ENCODE measurements at places on chromosomes 7 and 10.

DNA sequence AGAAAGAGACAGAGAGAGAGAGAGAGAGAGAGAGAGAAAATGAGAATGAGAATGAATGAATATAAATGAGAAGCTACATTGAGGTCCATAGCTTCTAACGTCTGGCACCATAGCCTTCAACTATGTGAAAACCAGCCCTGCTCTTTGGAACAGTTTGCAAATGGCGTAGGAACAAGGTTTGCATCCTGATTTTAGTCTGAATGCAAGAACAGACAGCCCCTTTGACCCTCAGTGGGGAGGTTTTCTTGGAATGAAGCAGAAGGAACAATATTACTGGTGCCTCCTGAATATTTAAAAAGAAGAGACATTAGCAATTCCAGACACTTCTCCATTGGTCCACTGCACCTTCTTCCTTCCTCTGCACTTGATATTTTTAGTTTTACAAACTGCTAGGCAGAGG, 23.0 kb downstream of the LHPP start:
- H3K36me3 ChIP-seq: peaks cover 4% of the 10 kb centered on the region
- H3K4me1 ChIP-seq: peaks cover 42% of the 10 kb centered on the region
- no peak overlapping the region for H3K27ac ChIP-seq
- DNase-seq: peak; percentile 59
- H3K27me3 ChIP-seq: no peaks in the 10 kb centered on the region

GRCh38 chr10:82256275-82256674, 381.3 kb downstream of the NRG3 start:
- H3K27me3 ChIP-seq: no peaks in the 10 kb centered on the region
- H3K4me1 ChIP-seq: peaks cover 4% of the 10 kb centered on the region
- no peaks in the 10 kb centered on the region for H3K36me3 ChIP-seq

GRCh38 chr7:140284062-140284461, 107.3 kb upstream of the KDM7A start:
- H3K4me3 ChIP-seq: no peak overlapping the region
- no peaks in the 10 kb centered on the region for H3K4me1 ChIP-seq
- no peaks in the 10 kb centered on the region for H3K36me3 ChIP-seq
- DNase-seq: no peak
- H3K27me3 ChIP-seq: no peaks in the 10 kb centered on the region

DNA sequence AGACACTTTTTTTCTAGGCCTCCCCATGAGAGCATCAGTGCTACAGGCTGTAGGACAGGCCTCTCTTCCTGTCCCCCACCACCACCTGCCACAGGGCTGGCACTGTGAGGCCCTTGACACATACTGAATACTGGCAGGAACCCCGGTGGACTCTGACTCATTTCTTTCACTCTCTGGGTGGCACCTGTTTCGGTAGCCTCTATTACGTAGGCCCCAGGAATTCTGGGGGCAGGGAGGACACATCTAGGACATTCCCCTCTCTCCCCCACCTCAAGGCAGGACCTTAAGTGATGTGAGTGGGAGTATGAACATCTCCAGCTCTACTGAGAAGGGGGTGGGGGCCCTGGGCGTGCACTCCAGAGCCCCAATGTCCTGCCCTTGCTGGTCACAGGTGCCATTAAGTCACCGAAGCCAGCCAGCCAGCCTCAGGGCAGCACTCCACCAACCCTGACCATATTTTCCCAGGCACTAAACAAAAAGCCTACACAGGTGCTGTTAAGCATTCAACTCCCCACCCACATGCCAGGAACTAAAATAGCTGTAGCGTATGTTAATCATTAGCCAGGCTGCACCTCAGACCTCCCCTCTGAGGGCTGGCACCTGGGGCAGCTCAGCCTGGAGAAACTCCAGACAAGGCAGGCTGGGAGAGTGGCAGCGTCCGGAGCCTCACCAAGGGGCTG, 8.9 kb downstream of the ANXA11 start:
- H3K36me3 ChIP-seq: no peaks in the 10 kb centered on the region
- H3K4me3 ChIP-seq: no peak overlapping the region
- no peaks in the 10 kb centered on the region for H3K4me1 ChIP-seq

DNA sequence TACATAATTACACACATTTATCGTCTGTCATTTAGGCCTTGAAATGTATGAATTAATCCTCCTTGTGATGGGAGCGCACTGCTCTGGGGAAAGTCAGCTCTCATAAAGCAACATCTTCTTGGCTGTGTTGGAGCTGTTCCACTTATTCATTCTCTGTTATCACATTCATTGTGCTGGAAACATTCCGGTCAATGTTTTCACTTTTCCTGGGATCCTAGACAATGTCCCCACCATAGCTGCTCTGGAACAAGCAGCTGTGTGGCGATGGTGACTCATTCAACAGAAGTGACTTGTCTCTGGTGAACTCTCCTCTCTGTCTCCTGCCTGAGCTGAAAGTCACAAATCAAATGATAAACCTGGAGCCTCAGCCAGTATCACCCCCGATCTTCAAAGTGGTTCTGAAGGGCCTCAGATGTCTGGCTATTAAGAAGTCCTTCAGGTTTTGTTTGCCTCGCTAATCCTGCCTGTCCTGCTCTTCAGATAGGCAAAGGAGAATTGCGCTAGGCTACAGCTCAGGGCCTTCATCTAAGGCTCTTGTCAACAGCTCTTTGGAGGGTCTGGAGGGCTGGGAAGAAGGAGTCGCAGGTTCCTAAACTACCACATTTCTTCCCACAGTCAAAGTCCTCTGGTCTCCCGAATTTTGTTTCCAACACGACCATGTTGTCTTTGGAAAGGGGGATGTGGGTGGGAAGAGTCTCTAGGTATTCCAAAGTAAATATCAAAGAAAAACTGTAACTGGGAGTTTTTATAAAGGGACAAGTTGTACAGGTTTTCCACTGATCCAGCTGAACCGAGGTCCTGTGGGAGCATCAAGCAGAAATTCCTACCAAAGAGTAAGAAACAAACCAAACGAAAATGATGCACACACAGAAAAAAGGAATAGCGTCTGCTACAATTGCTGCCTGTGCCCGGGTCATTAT, 29.3 kb downstream of the KLF6 start:
- H3K4me1 ChIP-seq: peaks cover 3% of the 10 kb centered on the region
- DNase-seq: peak; percentile 54
- H3K4me3 ChIP-seq: no peak overlapping the region
- no peaks in the 10 kb centered on the region for H3K36me3 ChIP-seq

- no peak overlapping the region for H3K4me3 ChIP-seq
- no peak for DNase-seq
- H3K27ac ChIP-seq: no peak overlapping the region
- H3K4me1 ChIP-seq: no peaks in the 10 kb centered on the region
- H3K27me3 ChIP-seq: no peaks in the 10 kb centered on the region
- H3K36me3 ChIP-seq: no peaks in the 10 kb centered on the region
Observed at GRCh38 chr10:53918755-53919154, 882.3 kb downstream of the PCDH15 start.

DNA sequence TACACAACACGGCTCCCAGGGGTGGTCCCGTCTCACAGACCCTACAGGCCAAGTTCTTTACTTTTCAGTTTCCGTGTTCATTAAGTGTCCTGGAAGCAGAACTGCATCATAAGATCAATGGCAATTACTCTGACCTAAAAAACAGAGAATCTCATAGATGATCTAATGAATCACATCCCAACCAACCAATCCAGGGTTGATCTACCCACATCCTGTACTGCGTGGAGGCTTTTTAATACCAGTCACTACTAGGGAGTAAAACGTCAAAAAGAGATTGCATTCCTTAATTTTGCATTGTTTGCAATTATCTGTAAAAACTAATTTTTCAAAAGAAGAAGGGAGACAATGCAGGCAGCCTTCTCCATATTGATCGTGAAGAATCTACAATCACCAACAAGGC, 72.6 kb downstream of the PARD3 start:
- no peaks in the 10 kb centered on the region for H3K36me3 ChIP-seq
- no peaks in the 10 kb centered on the region for H3K27me3 ChIP-seq
- DNase-seq: no peak

DNA sequence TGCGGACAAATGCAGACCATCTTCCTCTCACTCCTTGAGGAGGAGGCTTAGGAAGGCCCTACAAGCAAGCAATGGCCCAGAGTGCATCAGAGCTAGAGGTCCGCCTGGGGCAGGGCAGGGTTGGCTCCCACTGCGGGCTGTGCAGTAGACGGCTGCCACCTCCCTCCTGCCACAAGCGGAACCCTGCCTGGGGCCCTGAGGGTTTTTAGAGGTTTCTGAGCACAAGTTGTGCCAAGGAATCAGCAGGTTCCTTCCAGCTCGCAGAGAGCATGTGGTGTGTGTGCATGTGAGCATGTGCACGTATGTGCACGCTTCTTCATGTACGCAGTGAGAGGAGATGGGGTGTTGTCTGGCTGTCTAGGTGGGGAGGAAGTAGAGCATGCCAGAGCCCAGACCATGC, 25.9 kb upstream of the SMARCD3 start:
- H3K27ac ChIP-seq: no peak overlapping the region
- peaks cover 34% of the 10 kb centered on the region for H3K4me1 ChIP-seq
- DNase-seq: no peak
- H3K36me3 ChIP-seq: peaks cover 50% of the 10 kb centered on the region
- H3K4me3 ChIP-seq: no peak overlapping the region
- no peaks in the 10 kb centered on the region for H3K27me3 ChIP-seq
